Fibroblast of the aortic adventitia (primary cell): ENCODE measurements at places on chromosomes 1 and 21.

- no peak for DNase-seq
Observed at GRCh38 chr1:39615086-39615673, 24.3 kb downstream of the HEYL start.

GRCh38 chr1:176073524-176074157 lies 133.4 kb downstream of the COP1 start:
- peak; percentile 83 for DNase-seq

DNA sequence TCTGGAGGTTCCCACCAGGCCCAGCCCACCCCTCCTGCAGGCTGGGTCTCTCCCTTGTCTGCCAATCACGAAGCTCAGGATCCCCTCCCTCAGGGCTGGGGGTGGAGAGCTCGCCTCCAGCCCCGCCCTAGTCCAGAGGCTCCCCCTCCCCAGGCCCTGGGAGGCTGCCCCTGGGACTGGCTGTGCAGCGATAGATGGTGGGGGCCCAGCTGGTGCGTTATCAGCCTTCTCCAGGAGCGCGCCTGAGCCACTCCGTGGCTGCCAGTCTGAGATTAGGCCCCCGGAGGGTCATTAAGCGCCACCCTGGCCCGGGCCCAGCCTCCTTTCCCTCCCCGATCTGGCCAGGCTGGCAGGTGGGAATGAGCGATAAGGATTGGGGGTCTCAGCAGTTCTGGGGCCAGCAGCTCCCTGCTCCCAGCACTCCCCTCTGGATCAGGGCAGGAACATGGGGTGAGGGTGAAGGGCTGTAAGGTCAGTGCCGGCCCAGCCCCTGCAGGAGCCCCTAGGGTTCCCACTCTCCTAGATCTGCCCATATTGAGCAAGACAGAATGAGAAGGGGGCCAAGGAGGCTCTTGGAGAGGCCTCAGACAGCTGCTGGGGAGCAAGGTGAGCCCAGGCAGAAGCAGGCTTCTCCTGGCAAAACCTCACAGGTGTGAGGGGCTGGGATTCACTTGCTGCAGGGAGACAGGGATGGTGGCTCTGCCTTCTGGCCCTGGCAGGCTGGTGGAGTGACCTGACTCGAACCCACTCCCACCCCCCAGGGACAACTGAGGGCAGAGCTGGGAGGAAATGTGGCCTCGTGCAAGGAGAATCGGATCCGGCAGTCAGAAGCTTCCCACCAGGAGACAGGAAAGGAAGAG lies 8.5 kb downstream of the PDZK1IP1 start:
- DNase-seq, result no peak

GRCh38 chr1:98121646-98122045 lies 200.8 kb upstream of the DPYD start:
- no peak for DNase-seq

- no peak for DNase-seq
Observed at GRCh38 chr1:168865850-168866620, 137.0 kb upstream of the DPT start.
